ENCODE measurements at places on chromosomes 11 and 22.

DNA sequence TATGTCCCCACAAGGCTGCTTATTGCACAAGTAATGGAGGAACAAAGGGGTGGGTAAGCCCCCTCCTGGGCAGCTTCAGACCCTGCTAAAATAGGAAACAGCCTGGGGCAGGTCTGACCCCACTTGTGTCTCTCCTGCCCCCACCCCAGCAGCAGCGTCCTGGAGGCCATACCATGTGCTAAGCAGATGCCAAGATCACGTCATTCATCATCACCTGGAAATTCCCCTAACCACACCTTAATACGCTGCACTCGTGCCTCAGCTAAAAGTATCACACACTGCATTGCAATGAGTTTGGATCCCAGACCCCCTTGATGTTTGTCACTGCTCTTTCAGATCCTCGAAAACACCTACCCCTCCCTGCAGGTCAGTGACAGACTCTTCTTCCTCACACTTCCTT, 27.8 kb upstream of the GGTLC2 start:
- DNase-seq = no peak

DNA sequence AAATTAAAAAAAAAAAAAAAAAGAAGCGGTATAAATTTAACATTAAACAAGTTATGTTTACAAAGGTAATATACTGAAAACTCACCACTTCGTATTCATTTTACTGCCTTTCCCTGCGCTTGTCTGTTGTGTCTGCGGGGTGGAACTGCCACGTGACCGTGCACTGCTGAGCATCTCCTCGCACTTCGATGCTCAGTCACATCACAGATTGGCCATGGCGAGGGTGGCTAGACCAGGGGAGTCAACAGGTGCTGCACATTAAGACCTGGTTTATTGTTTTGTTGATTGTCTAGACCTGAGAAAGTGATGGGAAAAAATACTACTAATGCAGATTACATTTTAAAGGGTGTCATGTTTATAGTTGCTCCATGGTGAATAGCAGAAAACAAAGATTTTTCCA, 22.8 kb upstream of the TUB start:
- no peak for DNase-seq

DNA sequence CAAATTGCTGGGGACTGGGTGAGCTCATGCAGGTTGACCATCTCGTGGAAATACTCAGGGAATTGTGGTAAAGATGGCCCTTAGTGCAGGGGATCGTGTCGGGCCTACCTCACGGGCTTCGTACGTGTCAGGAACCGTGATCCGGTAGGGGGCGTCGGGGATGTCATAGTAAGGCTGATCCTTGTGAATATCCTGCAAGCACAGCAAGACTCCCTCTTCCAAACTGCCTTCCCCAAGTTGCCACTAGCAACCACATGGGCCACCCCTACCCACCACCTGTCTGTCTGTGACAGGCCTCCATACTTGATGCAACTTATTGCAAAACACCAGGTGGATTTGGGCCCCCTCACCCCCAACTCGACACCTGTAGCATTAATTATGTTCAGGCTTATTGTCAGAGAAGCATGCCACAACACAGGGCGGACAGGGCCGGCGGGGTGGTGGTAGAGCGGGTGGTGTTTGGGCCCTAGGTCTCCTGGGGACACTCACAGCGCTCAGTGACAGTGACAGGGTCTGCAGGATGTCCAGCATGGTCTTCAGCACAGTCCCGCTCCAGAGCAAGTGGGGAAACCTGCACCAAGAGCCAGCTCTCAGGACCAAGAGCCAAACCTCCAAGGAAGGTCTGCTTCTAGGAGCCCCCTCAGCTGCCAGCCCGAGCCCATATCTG, 22.6 kb upstream of the SERPIND1 start:
- no peak for DNase-seq

DNA sequence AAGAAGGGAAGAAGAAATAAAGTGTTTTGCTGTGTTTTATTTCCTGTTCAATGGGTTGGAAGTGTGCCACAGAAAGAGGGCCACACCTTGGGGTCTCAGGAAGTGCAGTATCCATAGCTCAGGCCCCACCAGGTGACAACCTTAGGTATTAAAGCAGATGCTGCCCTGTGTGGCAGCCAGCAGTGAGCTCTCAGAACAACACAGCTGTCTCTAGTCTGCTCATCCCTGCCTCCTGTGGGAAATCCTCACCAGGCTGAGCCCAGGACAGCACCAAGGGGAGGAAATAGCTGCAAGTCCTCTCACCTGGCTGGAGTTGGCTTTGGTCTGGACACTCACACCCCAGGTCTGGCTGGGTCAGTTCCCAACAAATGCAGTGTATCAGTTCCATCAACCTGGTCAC, 25.1 kb downstream of the ARL14EP start:
- DNase-seq = no peak

DNA sequence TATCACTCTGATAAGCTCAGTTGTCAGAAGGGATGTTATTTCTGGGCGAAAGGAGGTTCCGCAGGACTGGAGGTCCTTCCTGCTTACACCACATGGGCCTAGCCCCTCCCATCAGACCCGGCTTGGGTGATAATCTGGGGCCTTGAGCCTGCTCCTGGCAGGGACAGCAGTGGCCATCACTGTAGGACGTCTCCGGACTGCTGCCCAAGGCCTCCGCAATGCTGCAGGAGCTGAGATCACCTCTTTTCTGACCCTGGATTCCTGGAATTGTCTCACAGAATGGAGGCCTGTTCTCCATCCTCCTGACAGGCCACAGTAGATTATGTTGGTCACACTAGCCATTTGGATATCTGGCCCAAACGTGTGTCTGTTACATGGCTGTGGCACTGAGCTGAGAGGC, 9.2 kb upstream of the BIK start:
- no peak for DNase-seq

DNA sequence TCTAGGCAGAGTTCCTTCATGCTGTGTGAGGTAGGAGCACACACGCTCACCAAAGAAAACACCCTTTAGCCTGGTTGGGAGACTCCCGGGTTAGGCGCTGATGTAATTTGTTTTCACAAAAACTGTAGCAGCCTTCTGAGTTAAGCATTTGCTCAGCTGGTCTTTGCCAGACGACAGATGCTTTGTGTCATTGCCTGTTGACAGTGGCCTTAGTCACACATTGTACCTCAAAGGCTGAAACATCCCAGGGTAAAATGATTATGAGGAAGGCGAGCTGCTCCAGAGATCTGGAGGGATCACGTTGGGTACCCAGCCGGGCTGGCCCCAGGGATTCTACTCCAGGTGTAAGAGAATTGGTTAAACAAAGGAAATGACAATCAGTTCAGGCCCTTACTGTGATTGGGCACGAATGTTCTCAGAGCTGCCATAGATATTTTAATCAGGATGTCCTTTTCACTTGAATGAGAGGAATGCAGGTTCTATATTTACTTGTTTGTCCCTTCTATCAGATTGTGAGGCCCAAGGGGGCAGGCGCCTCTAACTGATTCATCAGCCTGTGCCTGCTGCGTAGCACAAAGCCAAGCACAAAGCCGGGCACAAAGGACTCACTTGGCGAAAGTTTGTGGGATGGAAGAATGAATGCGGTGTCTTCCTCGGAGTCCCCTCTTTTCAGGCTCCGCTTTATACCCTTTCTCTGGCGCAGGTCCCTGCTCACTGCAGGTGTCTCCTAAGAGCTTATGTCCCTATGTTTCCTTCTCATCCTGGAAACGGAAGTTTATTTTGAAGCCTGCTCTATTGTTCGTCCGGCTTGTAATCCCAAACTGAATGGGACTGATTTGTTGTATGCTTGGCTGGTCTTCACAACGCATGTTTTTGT, 47.1 kb downstream of the ADM start:
- DNase-seq = no peak

DNA sequence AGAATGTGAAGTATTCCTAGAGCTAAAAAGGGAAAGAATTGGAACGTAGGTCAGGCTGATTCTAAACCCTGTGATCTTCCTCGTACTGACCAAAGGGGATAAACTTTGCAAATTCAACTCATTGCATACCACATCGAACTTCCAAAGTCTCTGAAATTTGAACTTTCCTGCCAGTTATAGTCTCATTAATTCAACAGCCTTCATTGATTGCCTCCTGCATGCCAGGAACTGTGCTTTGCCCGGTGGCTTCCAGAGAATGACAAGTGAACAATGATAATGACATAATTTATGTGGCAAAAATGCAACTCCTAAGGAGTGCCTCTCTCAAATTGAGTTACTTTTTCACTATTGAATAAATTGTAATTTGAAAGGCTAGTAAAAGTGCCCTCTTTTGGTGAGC, 107.7 kb upstream of the LDLRAD3 start:
- DNase-seq = no peak

- DNase-seq = no peak
These were observed 370.1 kb downstream of the OPCML start for GRCh38 chr11:133162227-133162626.

DNA sequence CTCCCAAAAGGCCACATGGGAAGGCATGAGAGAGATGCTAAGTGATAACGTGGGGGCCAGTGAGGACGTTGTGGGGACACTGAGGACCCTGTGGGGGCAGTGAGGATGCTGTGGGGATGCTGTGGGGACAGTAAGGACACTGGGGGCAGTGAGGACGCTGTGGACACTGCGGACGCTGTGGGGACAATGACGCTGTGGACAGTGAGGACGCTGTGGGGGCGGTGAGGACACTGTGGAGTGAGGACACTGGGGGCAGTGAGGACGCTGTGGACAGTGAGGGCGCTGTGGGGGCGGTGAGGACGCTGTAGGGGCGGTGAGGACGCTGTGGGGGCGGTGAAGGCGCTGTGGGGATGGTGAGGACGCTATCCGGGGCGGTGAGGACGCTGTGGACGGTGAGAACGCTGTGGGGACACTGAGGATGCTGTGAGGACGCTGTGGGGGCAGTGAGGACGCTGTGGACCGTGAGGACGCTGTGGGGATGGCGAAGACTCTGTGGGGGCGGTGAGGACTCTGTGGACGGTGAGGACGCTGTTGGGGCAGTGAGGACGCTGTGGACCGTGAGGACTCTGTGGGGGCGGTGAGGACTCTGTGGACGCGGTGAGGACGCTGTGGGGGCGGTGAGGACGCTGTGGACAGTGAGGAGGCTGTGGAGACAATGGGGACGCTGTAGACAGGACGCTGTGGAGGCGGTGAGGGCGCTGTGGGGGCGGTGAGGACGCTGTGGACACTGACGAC, 1.8 kb downstream of the GP1BB start:
- no peak for DNase-seq

DNA sequence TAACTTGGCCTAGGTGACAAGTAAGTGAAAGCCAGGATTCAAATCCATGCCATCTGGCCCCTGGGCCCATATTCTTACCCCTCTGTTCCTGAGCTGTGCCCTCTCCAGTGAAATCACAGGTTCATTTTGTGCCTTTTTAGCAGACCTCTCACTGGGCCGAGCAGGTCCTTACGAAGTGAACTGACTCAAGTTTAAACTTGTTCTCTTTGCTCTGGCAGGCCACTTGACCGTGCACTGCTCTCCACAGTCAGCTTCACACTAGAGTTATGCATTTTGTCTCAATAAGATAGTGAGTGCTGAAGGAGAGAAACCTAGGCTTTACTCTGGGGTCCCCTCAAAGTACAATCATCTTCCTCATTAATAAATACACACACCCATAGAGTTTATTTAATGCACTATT, 40.7 kb downstream of the ARFGAP3 start:
- DNase-seq = no peak

DNA sequence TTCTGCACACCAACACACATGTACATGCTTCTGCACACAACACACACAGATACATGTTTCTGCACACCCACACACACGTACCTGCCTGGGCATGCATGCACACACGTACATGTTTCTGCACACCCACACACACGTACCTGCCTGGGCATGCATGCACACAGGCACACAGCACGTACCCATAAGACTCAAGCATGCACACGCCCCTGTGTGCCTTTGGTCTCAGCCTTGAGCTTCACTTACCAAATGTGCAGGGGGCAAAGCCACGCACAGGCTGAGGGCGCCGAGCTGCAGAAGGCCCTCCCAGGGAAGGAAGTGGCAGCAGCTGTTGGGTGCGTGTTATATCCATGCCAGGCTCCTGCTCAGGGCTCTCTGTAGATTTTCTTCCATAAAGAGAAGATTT, 34.7 kb upstream of the SMIM38 start:
- no peak for DNase-seq

GRCh38 chr22:32764330-32765131, 37.0 kb upstream of the TIMP3 start:
- no peak for DNase-seq

DNA sequence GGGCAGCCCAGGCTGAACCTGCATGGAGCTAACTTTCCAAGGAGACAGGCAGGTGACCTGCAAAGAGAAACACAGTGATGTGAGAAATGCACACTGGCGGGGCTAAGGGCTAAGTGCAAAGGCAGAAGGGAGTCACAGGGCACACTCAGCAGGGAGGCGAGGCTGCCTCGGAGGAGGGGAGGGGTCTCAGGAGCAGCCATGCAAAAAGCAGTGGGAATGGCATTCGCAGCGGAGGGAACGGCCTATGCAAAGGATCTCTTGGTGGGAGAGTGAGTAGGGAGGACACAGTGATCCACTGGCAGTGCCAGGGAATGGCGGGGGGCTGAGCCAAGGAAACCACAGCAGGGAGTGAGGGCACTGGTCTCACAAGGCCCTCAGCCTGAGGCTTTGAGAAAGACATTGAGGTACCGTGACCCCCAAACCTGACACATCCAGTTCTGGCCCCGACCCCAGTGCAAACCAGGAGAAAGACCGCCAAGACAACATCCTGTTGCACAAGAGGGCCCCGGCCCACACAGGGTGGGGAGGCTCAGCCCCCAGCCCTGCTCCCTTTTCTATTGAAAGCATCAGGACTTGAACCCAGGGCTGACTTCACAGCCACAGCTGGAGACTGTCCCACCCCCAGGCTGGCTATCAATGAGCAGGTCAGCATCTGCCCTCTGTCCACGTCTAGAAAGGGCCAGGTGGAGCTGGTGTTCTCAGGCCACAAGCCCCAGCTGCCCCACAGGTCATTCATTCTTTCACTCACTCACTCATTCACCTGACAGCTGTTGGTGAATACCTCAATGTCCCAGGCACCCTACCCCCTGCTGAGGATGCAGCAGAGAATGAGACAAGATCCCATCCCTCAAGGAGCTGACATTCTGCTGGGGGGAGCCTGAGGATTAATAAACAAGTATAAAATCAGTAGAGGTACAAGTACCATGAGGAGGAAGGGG, 50.7 kb downstream of the IGLL1 start:
- DNase-seq = no peak

GRCh38 chr22:23364389-23364788, 184.1 kb downstream of the BCR start:
- DNase-seq = no peak

Data from stimulated activated CD4-positive, alpha-beta T cell treated with anti-CD3 and anti-CD28 coated beads, TNF-alpha, amount 100 ng/mL, for 24 hours (primary cell).